ENCODE measurements at places on chromosomes 11 and 22. TPM values are rescaled to one million over a fixed set of nuclear protein-coding genes. Genes with fewer than 3 reads are reported as not detected.

GRCh38 chr11:83056204-83056603 is 15.5 kb downstream of the RAB30 start:
- DNase-seq, result no peak

DNA sequence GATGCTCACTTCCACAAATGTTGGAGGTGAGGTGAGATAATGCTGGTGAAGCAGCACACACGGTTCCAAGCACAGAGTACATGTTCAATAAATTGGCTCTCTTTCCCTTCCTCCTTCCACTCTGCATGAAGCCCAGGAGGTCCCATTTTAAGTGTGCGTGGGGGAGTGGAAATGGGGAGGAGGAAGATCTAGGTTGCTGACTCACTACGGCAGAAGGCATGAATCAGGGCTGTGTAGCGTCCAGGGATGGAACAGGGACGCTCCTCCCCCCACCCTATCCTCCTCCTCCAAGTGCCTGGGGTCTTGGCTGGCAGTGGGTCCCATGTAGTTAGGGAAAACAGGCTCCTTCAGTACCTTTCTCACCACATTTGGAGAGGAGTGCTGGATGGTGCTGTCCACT is 44.2 kb downstream of the TRIM66 start:
- no peak for DNase-seq

- DNase-seq, result no peak
Observed at GRCh38 chr11:83612891-83613766, 327.0 kb upstream of the CCDC90B start.

DNA sequence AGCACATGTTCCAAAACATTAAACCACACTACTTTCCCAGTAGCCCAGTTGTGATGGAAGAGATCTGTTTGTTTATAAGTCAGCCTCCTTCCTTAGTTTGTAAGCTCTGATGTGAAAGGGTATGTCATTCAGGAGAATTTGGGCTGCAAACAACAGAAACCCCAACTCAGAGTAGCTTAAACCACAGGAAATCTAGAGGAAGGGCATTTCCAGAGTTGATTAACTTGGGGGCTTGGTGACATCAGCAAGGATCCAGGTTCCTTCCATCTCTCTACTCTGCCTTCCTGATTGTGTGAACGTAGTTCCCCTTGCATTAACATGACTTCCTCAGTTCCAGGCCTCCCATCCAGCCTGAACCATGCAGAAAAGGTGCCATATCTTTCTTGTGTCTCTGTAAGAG is 6.5 kb upstream of the FJX1 start:
- no peak for DNase-seq

DNA sequence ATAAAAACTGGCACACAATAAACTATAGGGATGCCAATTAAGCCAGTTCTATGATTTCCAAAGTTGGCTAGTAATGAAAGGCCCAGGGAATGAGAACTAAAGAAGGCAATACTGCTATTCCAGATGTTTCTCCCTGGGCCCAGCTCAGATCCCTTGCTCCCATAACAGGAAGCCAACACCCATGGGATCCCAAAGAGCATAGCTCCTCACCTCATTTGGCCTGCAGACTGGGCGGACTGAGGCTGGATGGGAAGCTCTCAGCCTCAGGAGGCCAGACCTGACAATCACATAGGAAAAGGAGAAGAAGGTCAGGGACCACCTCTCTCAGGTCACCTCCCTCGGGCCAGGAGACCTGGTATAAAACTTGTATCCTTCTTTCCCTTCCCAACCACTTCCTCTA is 5.3 kb downstream of the TBC1D10A start:
- no peak for DNase-seq

DNA sequence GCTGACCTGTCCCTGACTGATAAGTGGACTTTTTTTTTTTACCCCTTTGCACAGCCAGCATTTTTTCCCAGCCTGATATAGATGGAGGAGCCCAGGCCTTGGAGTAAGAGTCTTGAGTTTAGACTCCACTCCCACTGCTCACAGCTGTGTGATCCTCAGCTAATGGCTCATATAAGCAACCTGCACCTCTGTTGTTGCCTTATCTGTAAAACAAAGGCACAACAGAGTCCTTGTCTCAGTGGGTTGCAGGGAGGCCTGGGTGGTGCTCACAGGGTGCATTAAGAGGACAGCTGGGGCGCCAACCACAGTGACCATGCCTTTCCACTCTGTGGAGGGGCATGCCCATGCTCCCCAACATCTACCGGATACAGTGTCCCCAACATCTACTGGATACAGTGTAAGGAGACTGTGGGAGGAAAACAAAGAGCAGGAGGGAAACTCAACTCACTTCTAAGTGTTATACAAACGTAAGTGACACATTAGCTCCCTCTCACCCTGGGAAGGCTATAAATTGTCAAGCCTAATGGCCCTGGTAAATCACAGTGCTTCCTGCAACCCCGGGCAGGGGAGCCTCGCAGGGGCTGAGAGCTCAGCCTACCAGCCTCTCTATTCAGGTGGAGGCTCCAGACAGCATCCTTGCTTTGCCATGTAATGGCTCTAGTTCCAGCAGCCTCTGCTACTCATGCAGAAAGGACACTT is 109.5 kb downstream of the TENM4 start:
- peak; percentile 54 for DNase-seq

- no peak for DNase-seq
Observed at GRCh38 chr11:128765571-128766549, 72.0 kb downstream of the FLI1 start.

GRCh38 chr22:39498802-39499201 is 3.3 kb upstream of the MIEF1 start:
- no peak for DNase-seq

GRCh38 chr11:32438866-32439489 is 3.6 kb upstream of the WT1 start:
- no peak for DNase-seq

DNA sequence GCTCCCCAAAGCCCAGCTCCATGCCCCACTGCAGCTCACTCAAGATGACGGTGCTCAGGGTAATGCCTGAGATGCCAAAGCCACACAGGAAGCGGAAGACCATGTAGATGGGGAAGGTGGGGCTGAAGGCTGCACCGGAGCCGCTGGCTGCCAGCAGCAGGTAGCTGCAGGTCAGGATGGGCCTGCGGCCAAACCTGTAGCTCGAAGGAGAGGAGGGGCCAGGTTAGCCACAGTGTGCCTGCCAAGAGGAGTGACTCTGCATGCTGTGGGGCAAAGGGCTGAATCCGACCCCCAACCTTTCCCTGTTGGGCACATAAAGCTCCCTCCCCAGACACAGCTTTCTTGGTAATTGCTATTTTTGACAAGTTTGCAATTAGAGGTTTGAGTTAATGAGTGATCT is 14.9 kb upstream of the SLC22A6 start:
- no peak for DNase-seq

- DNase-seq, result no peak
Observed at GRCh38 chr11:65883786-65884715, 4.2 kb downstream of the FIBP start.

POTEH gene
- polyA plus RNA-seq, result not detected

FXYD6 gene
- polyA plus RNA-seq, result 129 TPM

BIK gene
- polyA plus RNA-seq, result 0.94 TPM

CSRP3 gene
- polyA plus RNA-seq, result 0.50 TPM

LMO2 gene
- 34.9 TPM for polyA plus RNA-seq

OR52N4 gene
- polyA plus RNA-seq, result not detected

All from right renal cortex interstitium (tissue), 3 donors.